ENCODE measurements at places on chromosomes 1 and 21.

DNA sequence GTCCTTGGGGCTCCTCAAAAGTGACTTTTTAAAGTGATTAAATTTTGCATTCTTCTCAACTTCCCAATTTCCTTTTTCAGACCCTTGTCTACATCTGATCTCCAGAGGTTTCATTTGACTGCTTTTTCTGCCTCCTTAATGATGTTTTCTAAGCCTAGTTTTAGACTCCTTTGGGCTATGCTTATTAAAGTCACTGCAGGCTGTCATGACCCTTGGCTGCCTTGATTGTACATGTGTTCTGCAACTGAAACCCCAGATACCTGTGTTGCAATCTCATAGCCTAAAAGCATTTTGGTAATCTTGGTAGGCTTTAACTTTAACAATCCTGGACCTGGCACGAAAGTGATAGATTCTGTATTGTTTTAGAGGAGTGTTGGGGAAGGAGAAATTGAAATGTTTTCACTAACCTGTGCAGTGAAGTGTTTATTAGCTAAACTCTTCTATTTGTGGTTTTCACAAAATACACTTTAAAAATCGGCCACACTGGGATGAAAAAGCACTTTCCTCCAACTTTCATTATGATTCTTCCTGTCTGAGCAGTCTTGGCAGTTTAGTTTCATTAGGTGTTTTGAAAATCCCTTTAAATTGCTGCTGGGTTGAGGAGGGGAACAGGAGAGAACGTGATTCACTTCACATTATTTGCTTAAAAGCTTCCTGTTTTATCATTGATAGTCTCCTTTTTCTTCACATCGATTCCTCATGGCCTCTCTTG lies 4.9 kb downstream of the MACO1 start:
- peak; percentile 11 for DNase-seq

DNA sequence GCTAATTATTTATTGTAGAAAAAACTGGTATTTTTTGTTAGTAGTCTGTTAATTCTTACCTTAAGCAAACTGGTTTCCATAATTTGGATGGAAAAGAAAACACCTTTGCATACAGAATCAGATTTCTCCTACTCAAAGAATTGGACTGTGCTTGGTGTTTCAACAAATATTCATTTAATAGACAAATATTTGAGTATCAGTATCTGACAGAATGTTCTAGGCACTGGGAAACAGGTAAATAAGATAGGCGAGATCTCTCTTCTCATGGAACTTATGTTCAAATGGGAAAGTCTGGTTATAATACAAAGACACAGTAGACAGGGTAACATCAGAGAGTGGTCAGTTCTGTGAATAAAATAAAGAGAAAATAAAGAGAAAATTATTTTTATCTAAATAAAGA lies 119.9 kb downstream of the NOS1AP start:
- DNase-seq = no peak

GRCh38 chr1:96825950-96826576 lies 104.5 kb downstream of the PTBP2 start:
- no peak for DNase-seq

DNA sequence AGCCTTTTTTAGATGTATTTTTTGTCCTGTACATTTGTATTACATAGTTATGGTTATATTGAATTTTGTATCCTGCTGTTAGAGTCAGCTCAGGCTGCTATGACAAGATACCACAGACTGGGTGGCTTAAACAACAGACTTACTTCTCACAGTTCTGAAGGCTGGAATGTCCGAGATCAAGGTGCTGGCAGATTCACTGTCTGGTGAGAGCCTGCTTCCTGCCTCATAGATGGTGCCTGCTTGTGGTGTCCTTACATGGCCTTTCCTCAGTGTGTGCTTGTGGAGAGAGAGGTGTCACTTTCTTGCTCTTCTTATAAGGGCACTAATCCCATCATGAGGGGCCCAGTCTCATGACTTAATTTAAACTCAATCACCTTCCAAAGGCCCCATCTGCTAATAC lies 23.1 kb upstream of the MYSM1 start:
- no peak for DNase-seq

DNA sequence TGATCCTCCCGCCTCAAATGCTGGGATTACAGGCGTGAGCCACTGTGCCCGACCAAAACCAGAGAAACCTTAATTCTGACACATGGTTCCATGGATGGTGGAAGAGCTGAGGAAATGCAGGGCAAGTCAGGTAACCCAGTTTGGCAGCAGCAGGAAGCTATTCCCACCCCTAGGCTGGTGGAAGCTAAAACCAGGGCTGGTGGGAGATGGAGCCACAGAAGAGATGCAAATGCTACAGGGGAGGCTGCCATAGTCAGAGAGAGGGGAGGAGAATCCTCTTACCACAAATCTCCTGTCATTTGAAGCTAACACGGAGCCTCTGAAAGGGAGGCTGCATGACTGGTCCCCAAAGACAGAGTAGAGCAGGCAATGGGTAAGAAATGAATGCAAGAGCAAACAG lies 4.1 kb upstream of the CDC42BPA start:
- DNase-seq = no peak

- no peak for DNase-seq
Observed at GRCh38 chr21:28587748-28588147, 404.9 kb downstream of the LTN1 start.

GRCh38 chr21:27633631-27634030 lies 666.7 kb upstream of the ADAMTS5 start:
- DNase-seq = no peak
